ENCODE measurements at places on chromosomes 16 and 17. TPM values are rescaled to one million over a fixed set of nuclear protein-coding genes. Genes with fewer than 3 reads are reported as not detected.
A peak's percentile ranks its signal among the peaks of the same experiment; 100 is the strongest.

DNA sequence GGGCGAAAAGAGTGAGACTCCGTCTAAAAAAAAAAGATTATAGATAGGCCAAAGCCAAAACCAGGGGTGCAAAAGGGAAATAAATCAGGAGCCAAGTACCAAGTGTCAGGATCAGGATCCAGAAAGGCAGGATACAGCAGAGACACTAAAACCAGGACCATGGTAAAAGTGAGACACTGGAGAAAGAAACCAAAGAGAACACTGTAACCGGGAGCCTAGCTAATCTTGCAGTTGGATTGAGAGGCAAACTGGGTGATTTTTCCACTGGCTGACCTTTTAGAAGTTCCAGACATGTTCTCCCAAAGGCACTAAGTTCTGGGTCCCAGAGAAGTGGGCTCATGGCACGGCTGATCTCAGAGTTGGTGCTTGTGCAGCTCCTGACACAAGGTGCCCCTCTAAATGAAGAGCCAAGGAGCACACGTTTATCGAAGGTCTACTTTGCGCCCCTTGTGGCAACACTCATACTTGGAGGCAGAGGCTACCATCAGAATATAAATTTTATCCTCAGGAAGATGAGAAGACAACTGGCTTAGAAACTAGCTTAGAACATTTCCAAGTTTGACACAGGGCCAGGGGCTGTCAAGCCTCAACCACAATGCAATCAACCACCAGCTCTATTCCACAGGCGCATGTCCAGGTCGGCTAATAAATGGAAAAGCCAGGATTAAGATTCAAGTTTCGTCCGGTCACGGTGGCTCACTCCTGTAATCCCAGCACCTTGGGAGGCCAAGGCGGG lies 27.5 kb upstream of the HELZ start:
- DNase-seq, result no peak
- H3K27me3 ChIP-seq, result no peaks in the 10 kb centered on the region
- no peaks in the 10 kb centered on the region for H3K4me1 ChIP-seq
- no peaks in the 10 kb centered on the region for H3K36me3 ChIP-seq
- no peak overlapping the region for H3K27ac ChIP-seq

GRCh38 chr17:29393436-29393835 lies 3.3 kb downstream of the TAOK1 start:
- H3K36me3 ChIP-seq, result no peaks in the 10 kb centered on the region
- no peak for DNase-seq
- no peaks in the 10 kb centered on the region for H3K27me3 ChIP-seq
- no peak overlapping the region for H3K4me3 ChIP-seq
- peaks cover 38% of the 10 kb centered on the region for H3K4me1 ChIP-seq
- peak overlapping the region; percentile 16 for H3K27ac ChIP-seq

Gene SKAP1
- polyA plus RNA-seq, result 11.5 TPM

Gene SMARCD2
- 84.8 TPM for polyA plus RNA-seq

Gene OR3A3
- polyA plus RNA-seq, result not detected

Gene PIRT
- polyA plus RNA-seq, result 0.02 TPM

Data from spleen (tissue), 13 donors.